ENCODE measurements at places on chromosomes 6 and 20.

GRCh38 chr6:169199625-169200335, 53.9 kb downstream of the THBS2 start:
- no peak for DNase-seq

DNA sequence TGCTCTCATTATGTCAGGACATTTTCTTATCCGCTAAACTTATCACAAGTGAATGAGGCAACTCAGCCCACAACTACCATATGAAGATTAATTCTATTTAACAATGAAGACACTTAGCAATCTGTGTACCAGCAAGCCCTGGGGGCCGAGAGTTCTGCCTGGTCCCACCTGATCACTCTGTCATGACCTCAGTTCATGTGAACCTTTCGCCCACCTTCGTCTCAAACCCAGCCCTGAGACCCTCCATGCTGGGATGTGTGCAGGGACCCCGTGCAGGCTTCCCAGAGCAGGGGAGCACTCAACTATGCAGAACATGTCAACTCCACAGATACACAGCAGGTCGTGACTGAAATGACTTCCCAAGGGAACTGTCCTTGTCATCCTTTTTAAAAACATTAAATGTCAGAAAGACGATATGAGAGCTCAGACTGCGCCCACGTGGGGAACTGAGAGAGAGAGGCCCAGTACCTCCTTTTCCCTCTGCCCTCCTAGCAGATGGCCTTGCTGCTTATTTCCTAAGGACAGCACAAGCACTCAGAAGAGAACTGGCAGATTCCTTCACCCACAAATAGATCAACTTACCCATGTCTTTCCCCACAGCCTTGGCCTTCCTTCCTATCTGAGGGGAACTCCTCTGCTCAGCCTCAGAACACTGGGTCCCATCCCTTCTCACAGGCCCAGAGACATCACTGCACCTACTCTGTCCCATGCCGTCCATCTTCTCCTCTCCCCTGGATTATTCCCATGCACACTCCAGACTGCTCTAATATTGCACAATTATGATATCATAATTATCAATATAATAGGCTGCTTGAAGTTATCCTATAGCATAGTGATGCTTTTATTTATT, 11.5 kb downstream of the ABHD12 start:
- DNase-seq: no peak

DNA sequence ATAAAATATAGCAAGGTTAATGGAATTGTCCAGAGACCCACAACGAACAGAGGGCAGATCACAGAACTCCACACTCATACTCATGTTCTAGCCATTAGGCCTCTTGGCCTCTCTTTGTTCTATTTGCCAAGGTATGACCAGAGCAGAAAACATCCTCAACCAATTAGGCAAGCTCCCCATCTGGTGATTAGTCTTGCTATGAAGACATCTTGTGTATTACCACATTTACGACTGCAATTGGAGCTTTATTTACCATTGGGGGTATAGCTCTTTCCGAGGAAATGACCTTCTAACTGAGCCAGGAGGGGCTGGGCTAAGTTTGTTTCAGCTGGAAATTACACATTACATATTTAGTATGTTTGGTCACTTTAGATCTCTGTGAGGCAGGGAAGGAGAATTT, 593.9 kb downstream of the CD109 start:
- DNase-seq: no peak

DNA sequence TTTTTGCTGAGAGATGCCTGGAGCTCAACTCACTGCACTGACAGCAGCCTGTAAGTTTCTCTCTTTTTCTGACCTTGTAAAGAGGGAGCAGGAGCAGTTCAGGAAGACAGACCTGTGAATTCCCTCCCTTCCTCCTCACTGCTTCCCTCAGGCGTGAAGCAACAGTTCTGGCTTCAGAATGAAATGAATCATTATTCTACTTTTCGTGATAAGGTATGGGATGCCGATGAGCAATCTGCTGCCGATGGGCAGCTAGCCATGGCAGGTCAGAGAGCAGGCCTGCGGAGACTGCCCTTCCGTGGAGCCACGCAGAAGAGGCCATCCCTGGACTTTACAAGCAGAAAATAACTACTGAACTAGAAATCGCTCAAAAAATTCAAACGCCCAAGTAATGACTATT, 426.5 kb upstream of the RNF217 start:
- DNase-seq: no peak

- DNase-seq: no peak
These were observed 519.1 kb upstream of the EYS start for GRCh38 chr6:66226109-66226508.

GRCh38 chr20:43925215-43925614, 10.6 kb downstream of the TOX2 start:
- peak; percentile 68 for DNase-seq

DNA sequence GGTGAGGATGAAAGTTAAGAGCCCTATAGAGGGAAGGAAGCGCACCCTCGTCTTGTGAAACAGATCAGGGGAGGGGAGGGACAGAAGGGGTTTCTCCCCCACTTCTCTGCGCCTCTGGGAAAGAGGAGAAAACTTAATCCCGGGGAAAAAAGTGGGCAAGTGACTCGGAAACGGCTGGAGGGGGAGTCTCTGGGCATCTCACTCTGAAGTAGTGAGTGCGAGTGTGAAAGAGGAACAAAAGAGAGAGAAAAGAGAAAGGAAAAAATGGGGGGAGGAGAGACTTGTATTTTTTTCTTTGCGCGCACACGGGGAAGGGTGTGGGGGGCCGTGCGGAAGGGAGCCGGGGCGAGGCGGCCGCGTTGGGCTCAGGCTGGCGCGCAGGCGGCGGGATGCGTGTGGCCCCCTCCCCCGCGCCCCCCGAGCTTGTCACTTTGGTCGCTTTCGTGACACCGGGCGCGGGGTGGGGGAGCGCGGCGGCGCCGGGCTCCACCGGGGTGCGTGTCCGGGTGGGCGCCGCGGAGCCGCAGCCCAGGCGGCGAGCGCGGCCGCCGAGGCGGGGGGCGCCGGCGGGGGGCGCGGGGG, 454 bp downstream of the L3MBTL3 start:
- no peak for DNase-seq

- no peak for DNase-seq
These were observed 111.0 kb downstream of the DTD1 start for GRCh38 chr20:18698735-18699380.

DNA sequence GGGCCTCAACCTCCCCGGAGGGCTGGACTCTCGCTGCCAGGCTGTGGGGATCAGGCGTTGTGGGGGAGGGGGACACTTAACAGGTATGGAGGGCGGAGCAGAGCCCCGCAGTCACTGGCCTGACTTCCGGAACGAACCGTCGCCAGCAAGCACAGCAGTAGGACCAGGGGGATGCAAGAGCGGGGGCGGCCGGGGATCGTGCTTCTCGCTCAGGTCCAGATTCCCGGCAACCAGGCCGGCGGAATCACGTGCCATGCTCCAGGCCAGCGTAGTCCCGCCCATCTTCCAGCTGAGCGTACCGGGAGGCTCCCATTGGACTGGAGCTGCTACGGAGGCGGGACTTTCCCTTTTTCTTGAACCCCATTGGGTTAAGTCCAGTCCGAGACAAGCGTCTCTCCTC, 10.0 kb upstream of the POU5F1 start:
- DNase-seq: peak; percentile 61

GRCh38 chr6:114446342-114446741, 103.5 kb upstream of the HS3ST5 start:
- DNase-seq: no peak

DNA sequence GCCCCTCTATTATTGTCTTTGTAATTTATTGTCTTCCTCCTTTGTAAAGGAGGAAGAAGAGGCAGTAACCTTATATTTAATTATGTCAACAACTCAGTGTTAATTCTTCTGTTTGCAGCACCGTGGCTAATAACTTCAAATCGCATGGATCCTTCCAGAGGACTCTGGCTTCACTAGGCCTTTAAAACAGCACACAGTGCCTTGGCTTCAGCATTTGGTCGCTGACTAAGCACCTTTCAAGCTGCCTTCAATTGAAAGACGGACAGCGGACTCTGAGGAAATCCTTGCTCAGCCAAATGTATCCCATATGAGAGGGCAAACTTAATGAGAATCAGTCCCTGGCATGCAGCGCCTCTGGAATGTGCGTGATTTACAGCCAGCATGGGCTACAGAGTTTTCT, 64.2 kb downstream of the SGK1 start:
- DNase-seq: no peak

GRCh38 chr20:58028123-58028522, 200.3 kb downstream of the ANKRD60 start:
- DNase-seq: no peak

GRCh38 chr6:50927800-50928199, 109.1 kb downstream of the TFAP2B start:
- DNase-seq: no peak

DNA sequence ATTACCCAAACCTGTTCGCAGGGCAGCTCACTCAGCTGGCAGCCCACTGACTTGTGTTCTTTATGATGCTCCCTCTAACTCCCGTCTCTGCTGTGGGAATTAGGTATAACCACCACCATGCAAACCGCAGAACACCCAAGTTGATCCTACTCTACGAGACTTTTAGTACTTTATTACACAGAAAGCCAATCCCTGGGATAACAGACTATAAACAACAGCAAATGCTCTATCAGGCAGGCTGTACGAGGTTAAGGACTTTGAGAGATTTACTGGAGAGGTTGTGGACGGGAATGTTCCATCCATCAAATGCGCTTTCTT, 241.1 kb downstream of the FOXC1 start:
- DNase-seq: no peak

DNA sequence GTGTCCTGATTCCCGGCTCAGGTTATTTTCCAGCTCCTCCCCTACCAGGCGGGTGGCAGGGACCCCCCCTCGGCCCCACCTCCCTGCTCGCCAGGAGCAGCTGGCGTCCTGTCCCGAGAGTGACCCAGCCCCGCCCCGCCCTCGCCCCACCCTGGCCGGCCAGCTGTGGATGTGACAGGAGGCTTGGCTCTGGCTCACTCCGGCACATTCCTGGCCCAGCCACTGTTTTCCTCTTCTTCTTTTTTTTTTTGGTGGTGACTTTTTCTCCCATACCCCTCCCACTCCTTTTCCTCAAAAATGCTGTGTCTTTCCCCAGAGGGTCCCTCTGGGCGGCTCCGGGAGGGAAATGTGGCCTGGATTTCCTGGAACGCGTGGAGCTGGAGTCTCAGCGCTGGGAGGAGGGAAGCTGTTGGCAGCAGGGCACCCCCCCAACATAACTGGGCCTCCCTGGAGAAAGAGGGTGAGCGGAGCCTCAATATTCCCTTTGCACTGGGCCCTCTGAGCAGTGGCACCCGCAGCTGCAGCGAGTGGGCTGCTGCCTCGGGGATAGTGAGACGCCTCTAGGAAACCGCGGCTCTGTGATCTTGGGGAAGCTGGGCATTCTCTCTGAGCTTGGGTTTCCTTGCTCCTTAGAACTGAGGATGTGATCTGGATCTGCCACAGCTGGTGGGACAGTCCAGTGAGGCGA, 28.3 kb upstream of the CSNK2A1 start:
- DNase-seq: no peak

- DNase-seq: no peak
These were observed 34.9 kb upstream of the DST start for GRCh38 chr6:56677559-56677958.

- DNase-seq: no peak
These were observed 826 bp upstream of the PYGB start for GRCh38 chr20:25247000-25247517.

GRCh38 chr6:1870251-1870650, 260.5 kb downstream of the FOXC1 start:
- no peak for DNase-seq

- DNase-seq: no peak
These were observed 98.5 kb downstream of the F13A1 start for GRCh38 chr6:6221787-6222535.

DNA sequence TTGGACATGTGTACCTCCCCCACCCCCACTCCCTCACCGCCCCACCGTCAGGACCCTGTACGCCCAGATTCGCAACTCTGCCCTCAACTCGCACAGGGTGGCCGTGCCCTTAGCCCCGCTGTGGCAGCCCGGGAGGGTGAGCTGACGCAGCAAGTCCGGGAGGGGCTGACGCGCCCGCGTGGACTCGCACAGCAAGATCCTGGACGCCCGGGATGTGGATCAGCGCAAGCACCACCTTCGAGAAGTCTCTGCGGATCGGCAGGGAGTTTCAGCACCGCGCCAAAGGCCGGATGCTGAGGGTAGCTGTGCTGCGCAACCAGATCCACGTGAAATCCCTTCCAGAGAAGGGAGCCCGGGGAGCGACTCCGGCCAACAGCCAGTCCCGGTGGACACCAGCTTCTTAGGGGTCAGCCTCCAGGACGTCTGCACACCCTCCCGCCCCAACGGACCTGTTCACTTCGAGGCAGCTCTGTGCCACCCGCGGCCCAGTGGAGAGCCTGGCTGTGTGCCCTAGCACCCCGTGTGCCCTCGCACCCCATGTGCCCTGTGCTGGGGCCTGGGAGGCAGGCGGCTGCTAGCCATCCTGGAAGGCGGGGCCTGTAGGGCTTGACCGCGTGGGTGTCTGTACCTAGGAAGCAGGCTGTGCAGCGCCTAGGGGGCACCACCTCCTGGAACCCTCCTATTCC, 6.7 kb upstream of the GJA10 start:
- no peak for DNase-seq

GRCh38 chr6:4371207-4371921, 236.0 kb upstream of the ECI2 start:
- DNase-seq: no peak

GRCh38 chr6:108321253-108321747, 26.4 kb downstream of the AFG1L start:
- DNase-seq: no peak

All from stimulated activated CD4-positive, alpha-beta T cell treated with anti-CD3 and anti-CD28 coated beads, Interleukin-1b, Interleukin-23, amount 100 ng/mL, for 48 hours (primary cell).